Right ventricle myocardium superior (tissue), 1 donor: ENCODE measurements at places on chromosomes 1 and 21. TPM values are rescaled to one million over a fixed set of nuclear protein-coding genes. Genes with fewer than 3 reads are reported as not detected.

Gene ACTA1
- total RNA-seq, result 577 TPM

Gene LIPI
- total RNA-seq, result not detected

Gene OR2T2
- not detected for total RNA-seq

Gene ATP1A4
- 0.40 TPM for total RNA-seq

Gene FAM110D
- total RNA-seq, result 4.0 TPM
